CD4-positive, alpha-beta T cell treated with Interleukin-15 for 4 hours (primary cell): ENCODE measurements at places on chromosomes 16 and 17.
A peak's percentile ranks its signal among the peaks of the same experiment; 100 is the strongest.

GRCh38 chr17:62601471-62601870 is 26.0 kb upstream of the MRC2 start:
- DNase-seq: no peak

DNA sequence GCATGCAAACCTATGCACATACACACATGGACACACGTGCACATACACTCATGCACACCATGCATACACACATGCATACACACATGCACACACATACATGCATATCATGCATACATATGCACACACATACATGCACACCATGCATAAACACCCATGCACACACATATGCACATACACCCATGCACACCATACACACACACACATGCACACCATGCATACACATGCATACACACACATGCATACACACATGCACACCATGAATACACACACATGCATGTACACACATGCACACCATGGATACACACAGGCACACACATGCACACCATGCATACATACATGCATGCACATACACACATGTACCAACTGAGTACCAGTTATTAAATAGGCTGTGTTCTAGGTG is 543.3 kb upstream of the EEF2KMT start:
- DNase-seq: no peak

DNA sequence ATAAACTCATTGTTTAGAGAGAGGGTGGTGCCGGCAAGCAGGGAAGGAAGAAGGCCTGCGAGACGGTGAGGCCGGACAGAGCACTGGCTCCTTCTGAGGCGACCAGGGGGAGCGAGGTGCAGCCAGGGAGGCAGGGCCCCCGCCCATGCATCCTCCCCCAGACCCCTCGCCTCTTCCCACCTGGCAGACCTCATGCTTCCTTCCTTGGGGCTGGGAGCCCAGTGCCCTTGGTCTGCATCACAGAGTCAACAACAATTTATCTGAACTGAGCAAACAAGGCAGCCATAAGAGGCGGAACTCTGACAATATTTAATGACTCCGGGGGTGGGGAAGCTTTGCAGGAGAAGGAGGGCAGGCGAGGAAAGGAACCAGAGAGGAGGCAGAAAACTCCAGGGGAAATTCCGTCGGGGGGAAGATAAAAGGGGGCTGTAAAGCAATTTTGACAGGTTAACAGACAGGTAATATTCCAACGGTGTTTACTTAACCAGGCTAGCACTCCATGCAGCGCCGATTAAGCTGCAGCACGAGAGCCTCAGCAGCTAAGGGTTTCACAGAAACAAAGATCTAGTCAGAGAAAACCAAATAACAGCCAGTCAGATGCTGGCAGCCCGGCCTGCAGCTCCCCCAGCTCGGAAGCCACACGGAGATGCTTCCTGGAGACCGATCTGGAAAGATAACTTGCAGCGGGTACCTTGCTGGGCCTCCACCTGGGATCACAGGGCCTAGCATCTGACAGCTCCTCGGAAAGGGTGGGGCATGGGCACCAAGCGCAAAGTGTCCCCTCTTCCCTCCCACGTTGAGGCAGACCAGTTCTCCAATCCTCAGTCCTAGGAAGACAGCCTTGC is 398.2 kb downstream of the SOX9 start:
- no peak for DNase-seq

GRCh38 chr17:59513934-59514841 is 51.2 kb upstream of the DHX40 start:
- no peak for DNase-seq

- DNase-seq: no peak
These were observed 506.8 kb upstream of the SOX9 start for GRCh38 chr17:71613996-71614395.

DNA sequence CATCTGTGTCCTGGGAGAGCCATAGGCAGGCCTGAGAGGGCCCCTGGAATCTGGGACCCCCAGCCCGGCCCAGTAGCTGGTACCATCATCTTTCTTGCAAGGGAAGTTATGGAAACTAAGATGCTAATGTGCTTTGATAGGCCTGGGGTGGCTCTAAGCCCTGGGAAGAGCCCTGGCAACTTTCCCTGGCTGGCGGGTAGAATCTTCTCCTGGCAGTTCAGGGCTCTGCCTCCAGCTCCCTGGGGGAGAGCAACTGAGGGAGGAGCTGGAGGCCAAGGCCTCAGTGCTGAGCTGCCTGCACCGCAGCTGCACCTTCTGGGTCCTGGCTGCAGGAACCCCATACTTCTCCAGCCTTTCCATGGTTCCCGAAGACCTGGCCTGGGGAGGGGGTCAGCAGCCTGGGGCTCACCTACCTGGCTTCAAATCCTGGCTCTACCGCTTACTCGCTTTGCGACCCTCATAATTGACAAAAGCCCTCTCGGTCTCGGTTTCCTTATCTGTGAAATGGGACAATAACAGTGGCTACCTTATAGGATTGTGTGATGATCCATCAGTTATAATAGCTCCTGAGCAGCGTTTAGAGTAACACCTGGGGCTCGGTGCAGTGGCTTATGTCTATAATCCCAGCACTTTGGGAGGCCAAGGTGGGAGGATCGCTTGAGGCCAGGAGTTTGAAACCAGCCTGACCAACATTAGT is 333.7 kb downstream of the SEC14L1 start:
- DNase-seq: no peak

DNA sequence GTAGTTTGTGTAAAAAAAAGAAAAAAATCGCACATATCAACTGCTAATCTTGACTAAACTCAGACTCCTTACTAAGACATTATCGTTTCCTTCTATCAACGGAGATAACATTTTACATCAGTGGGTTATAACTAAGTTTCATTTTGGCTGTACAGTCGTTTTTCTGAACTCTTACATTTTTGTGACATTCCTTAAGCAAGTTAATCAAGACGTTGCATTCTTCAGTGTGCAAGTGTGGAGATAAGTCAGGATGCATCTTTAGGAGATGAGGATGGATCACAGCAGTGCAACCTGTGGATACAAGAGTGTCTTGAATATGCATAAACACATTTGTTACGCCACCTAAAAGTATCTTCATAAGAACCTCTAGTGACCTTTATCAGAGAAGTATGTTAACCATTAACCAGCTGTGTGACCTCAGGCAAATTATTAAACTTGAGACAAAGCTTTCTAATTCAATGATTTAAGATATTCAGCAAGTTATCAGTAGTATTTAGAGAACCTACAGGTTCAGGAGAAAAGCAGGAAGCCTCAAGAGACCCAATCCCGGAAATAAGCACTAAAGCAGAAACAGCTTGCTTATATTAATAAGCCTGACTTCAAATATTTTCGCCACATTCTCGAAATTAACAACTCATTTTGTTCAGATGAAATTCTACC is 9.4 kb downstream of the CMC2 start:
- DNase-seq: no peak

GRCh38 chr16:83933885-83934683 is 19.0 kb upstream of the OSGIN1 start:
- DNase-seq: no peak

DNA sequence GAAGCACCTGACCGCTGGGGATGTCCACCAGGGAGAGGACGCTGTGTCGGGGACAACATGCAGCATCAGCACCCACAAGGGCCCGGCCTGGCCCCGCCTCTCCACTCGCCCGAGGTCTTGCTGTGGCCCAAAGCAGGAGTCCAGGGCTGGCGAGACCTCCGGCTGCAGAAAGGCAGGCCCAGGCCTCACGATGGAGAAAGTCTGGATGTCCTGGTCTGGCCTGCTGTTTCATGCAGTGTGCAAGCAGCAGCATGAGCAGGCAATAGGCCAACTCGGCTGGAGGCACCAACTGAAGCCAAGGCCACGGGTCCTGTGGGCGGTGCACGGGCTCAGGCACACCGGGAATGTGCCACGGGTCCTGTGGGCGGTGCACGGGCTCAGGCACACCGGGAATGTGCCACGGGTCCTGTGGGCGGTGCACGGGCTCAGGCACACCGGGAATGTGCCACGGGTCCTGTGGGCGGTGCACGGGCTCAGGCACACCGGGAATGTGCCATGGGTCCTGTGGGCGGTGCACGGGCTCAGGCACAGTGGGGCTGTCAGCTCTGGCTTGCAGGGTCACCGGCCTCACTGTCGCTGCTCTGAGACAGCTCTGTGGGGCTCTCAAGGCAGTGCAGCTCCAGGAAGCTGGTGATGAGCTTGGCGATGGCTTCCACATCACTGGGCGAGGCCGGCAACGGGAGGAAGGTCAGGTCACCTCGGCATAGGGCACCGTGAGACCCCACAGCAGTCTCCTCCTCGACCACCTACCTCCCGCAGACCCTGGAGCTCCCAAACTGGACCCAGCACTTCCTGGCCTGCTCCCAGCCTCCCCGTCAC is 6.9 kb downstream of the CYBC1 start:
- no peak for DNase-seq

DNA sequence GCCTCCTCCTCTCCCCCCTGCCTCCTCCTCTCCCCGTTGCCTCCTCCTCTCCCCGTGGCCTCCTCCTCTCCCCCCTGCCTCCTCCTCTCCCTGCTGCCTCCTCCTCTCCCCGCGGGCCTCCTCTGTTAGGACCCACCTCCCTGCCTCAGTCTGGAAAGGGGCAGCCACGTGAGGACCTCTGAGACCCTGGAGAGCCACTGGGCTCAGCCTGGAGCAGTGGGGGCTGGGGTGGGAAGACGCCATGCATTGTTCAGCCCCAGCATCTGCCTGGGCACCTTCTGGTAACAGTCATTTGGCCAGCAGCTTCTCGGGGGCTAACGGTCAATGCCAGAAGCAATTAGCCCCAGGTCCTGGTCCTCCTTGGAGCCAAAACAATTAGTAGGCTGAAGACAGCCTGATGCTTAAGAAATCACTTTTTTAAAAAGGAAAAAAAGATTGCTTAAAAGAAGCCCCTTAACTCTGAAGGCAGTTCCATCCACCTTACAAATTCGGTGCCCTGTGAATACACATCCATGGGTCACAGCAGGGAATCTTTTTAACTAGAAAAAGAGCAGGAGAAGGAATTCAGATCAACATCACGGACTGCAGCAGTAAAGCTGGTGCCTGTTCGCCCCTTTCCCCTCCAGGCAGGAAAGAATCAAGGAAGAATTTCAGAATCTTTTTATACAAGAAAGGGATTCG is 29.8 kb downstream of the NXN start:
- no peak for DNase-seq

- no peak for DNase-seq
These were observed 23.1 kb downstream of the TNFRSF13B start for GRCh38 chr17:16948587-16949376.

DNA sequence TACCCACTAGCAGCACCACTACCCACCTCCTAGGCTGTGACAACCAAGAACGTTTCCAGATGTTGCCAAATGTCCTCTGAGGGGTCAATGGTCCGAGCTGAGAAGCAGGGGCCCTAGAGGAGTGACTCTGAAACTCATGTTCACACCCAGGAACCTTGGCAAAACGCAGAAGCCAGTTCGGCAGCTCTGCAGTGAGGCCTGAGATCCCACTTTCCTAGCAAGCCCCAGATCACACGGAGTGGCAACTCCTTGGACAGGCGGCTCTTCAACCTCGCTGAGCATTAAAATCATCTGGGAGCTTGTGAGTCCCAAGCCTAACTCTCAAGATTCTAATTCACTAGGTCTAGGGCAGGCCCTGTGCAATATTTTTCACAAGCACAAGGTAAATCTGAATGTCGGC is 17.3 kb downstream of the ELAC2 start:
- no peak for DNase-seq

DNA sequence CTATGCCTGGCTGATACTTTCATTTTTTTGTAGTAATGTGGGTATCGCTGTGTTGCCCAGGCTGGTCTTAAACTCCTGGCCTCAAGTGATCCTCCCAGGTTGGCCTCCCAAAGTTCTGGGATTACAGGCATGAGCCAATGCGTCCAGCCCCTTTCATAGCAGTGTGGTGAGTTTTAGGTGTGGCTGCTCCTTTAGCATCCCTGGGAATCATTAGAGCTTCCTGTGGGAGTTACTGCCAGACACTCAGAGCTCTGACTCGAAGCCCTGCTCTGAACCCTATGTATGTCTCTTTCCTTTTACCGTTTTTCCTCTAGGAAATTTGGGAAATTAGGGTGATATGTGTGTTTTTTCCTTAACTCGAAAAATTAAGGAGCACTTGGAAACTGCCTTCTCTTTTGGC is 44.5 kb downstream of the NDE1 start:
- no peak for DNase-seq

DNA sequence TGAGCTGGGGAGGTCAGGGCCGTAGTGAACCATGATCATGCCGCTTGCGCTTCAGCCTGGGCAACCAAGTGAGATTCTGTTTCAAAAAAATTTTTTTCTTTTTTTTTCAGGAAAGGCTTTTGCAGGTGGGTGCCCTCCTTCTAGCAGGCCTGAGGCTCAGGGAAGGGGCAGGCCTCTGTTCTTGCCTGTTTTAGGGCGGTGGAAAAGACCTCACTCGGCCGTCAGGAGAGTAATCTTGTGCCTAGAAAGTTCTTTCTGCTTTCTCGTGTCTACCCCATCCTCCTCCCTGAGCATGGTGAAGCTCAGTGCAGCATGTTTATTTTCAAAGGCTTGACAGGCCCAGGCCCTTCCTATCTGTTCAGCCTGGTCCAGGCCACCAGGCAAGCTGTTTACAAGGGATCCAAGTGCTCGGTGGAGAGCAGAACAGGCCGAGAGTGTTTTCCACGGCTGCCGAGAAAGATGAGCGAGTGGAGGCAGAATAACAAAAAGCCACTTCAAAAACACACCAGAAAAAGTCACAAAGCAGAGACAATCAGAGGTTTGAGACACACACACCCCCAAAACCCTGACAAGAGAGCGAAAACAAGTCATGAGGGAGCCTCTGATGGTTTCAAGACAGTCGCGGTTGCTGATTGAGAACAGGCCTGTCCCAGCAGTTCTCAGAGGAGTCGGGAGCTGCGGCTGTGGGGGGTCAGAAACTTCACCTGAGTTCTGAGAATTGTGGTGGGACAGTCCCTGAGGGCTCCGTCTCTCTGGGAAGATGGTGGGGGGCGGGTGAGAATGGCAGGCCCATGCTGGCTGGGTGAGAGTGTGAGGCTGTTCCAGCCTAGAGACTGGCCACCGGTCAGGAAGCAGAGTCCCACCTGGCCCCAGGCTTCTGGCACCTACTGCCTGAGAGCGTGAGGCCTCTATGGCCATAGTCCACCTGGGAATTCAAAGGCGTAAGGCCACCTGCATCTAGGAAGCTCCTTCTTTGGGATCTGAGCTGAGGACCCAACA is 37.5 kb upstream of the CCR7 start:
- DNase-seq: peak; percentile 87

- peak; percentile 50 for DNase-seq
These were observed 33.5 kb downstream of the GNA13 start for GRCh38 chr17:65022751-65023700.

DNA sequence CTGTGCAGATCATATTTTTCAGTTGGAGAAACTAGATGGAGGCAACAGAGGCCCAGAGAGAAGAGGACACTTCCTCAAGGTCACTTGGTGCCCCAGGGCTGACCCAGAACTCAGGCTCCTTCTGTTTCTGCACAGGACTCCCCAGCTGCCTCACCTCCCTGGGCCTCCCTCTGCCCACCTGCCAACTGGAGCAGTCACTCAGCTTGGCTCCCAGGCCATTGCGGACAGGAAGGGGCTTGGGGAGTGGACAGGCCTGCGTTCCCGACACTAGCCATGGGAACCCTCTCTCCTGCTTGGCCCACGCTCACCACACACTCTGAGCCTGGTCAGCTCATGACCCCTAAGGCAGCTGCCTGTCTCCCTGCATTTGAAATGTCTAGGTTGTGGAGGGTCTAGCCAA is 78.1 kb upstream of the BRD7 start:
- no peak for DNase-seq
